ENCODE measurements at places on chromosomes 16 and 17. TPM values are rescaled to one million over a fixed set of nuclear protein-coding genes. Genes with fewer than 3 reads are reported as not detected.

FBXO39 gene
- total RNA-seq, result not detected

AATK gene
- 0.64 TPM for total RNA-seq

GTF3C1 gene
- 67.4 TPM for total RNA-seq

BICDL2 gene
- not detected for total RNA-seq
